Stimulated activated CD8-positive, alpha-beta memory T cell treated with anti-CD3 and anti-CD28 coated beads, Interleukin-4, amount 100 ng/mL, for 4 hours (primary cell): ENCODE measurements at places on chromosomes 5 and 9.

GRCh38 chr5:96716716-96717115, 54.5 kb downstream of the CAST start:
- DNase-seq: no peak

DNA sequence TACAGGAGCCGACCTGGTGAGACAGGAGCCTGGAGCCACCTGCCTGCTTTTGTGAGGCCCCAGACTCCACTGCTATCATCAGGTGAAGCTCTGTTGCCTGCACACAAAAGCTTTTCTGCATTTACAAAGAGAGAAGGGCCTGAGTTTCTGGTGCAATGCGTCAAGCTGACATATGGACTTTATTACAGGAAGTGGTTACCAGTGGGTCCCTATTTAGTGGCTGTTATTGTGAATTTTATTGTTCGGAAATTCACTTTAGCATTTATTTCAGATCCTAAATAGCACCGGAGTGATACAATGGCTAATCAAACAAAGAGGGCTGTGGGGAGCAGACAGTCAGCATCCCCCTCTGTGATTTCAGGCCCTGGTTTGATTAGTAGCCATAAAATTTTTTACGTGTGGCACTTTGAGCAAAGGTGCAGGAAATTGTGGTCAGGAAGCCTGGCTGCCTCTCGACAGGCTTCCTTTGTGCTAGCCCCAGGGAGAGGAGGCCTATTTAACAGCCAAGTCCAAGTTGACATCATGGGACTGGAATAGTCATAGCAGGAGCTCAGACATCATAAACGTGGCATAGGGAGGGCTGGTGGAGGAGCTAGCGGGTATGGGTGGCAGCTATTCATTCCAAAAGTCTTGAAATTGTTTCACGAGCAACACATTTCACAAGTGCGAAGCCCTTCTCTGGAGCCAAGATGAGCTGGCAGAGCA, 8.4 kb downstream of the TGFBI start:
- DNase-seq: no peak

DNA sequence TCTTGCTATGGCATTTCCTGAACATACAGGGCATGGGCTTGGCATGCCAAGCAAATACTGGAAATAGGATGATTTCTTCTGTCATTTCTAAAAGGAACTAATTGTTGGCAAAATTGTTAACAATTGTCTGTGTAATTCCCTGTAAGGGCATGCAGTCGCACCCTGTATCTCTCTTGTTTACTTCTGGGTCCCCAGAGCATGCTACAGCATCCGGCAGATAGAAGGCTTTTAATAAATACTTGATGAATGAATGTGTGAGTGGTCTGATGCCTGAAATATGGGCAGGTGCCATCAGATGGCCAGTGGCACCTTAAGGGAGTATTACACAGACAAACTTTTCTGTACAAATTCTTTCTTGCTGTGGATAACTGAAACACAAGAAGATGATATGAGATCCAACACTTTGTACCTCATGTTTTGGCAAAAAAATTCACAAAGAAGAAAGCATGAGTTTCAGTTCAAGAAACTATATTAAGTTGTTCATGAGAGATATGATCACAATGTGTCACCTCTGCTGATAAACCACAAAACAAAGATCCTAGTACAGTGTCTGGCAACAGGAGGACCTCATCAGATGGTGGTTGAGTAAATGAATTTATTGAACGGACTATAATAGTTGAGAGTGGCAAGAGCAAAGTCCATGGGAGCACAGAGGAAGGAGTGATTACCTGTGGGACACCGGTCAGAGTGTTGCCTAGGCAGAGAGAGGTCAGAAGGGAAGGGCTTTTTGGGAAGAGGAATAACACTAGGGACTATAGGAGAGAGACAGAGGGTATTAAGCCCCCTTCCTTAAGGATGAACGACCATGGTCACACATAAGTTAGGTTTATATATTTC, 194.2 kb downstream of the ATP10B start:
- no peak for DNase-seq

GRCh38 chr5:133967698-133968203, 674 bp downstream of the C5orf15 start:
- DNase-seq: no peak

GRCh38 chr5:95281226-95281625, 3.7 kb downstream of the MCTP1 start:
- no peak for DNase-seq

- no peak for DNase-seq
These were observed 90.4 kb downstream of the UBE2QL1 start for GRCh38 chr5:6539060-6539459.

DNA sequence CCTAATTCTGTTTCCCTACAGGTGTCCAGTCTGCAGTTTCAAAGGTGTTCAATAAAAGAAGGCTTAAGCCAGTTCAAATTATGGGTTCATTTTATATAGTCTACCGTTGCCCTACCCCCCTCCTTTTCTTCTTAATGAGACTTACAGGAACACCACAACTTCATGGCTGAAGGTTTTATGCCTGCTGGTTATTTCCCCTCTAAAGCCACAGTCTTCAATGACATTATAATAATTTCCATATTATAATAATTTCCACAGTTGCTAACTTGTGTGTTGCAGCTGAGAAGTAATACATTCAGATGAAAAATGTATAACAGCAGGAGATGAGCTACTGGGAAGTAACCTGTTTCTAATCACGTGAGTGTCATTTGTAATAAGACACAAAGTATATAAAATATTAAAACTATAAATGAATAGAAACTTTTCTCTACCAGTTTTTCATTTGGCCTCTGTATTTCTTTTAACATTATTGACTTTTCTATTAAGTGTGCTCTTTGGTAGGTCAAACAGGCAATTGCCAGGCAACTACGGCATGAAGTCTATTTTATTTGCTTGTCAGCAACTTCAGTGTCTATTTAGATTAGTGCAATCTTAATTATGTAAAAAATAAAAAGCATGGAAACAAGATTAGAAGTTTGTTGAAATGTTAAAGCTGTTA, 120.5 kb upstream of the HMHB1 start:
- no peak for DNase-seq

DNA sequence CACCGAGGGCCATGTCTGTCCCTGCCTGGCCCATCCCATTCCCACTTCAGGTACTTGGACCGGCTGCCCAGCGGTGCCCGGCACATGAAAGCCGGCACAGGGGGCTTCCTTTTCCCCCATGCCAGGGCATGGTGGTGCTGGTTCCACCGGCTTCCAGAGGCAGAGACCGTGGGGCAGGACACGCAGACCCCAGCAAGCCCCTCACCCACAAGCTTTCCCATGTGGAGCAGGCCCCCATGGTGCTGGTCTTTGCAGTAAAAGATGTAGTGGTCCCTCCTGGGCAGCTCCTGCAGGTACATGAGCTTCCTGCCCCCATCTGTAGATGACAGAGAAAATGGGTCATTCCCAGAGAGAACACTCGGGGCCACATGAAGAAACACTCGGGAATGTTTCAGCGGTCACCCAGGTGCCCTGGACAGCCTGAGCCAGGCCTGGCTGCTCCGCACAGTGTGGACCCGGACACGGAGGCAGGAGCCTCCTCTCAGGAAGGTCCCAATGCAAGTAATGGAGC, 2.0 kb downstream of the OBP2B start:
- DNase-seq: no peak

GRCh38 chr5:131212471-131213021, 41.8 kb downstream of the LYRM7 start:
- no peak for DNase-seq

GRCh38 chr5:61641748-61642565, 309.9 kb downstream of the ZSWIM6 start:
- DNase-seq: no peak

DNA sequence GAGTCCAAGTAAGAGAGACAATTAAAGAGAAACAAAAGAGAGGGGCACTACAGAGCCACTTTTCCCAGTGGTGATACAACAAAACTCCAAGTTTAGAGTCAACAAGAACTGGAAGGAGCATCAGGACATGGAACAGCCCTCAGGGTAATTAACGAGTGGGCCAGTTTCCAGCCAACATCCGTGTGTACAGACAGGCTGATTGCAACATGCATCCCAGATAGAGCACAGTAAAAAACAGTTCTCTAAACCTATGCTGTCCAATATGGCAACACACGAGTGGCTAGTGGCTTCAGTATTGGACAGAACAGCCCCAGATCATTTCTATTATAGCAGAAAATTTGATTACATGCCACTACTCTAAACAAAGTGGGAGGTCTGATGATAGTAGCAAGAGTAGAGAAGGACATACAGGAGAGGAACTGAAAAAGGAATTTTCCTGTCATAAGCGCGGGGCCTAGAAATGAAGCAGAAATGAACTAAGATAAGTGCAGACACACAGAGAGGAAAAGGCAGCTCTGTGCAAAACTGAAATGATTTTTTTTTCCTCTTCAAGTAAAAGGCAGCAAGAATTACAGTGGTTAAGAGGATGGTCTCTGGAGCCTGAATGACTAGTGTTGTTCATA, 175.6 kb upstream of the CCNG1 start:
- no peak for DNase-seq

DNA sequence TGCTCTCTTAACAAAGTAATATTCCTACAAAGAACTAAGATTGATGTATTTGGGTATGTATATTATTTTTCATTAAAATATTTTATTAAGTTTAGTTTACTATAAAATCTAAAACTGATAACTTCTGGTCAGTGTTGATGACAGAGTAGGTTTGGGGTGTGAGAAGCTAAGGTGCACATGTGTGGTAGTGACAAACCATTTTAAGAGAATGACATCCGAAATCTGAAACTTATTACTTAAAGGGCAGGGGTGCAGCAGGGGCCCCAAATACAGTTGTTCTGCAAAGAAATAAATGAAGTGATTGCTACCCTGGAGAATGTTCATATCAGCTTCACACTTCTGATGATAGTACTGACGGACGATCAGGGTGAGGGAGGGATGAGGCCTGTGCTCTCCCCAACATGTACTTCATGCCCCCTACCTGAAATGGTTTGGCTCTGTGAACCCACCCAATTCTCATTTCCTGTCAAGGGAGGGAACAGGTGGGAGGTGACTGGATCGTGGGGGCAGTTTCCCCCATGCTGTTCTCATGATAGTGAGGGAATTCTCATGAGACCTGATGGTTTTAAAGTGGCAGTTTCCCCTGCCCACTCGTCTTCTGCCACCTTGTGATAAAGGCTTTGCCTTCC, 125.3 kb upstream of the RFX3 start:
- DNase-seq: no peak

GRCh38 chr5:118522626-118523025, 465.7 kb downstream of the DTWD2 start:
- no peak for DNase-seq

DNA sequence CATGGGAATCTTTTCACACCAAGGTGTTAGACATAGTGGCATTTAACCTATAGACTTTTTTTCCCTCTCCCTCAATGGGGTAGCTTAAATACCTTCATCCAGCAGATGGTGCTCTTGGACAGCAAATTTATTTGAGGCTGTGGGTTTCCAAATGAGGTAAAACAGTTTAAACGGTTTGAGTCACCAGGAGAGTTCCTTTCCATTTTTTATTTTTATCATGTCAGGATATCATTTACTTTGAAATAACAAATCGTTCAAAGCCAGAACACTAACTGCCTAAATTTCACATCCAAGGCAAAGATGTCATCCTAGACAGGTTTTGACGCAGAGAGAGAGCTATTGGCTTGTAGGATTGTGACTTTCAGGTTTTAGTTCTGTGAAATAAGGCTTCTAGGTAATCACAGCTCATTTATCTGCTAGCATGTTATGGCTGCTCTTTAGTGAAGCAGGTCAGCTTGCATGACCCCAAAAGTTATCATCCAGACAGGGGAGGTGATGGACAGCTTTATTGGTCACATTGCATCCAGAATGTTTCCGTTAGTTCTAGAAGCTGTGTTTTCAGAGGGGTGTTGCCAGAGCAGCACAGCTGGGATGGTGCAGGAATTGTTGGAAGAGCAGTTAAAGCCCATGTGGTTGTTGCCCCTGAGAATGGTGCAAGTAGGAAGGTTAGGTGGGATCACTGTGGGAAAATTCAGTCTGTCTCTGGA, 69.8 kb downstream of the KDM4C start:
- no peak for DNase-seq

GRCh38 chr5:40685193-40685592, 5.5 kb downstream of the PTGER4 start:
- DNase-seq: no peak

GRCh38 chr5:38009749-38010358, 170.0 kb upstream of the GDNF start:
- no peak for DNase-seq

DNA sequence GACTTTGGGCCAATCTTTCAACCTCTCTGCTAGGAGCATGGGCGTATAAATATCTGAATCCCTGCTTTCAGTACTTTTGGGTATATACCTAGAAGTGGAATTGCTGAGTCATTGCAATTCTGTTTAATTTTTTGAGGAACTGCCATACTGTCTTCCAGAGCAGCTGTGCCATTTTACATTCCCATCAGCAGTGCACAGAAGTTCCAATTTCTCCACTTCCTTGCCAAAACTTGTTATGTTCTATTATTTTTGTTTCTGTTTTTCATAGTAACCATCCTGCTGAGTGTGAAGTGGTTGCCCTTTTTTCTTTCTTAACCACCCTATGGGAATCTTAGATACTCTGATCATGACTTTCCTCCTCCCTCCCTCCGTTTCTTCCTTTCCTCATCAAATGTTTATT, 11.1 kb upstream of the CCIN start:
- DNase-seq: no peak

- no peak for DNase-seq
These were observed 42.4 kb upstream of the ELL2 start for GRCh38 chr5:96004087-96004486.

GRCh38 chr9:93677641-93678136, 101.3 kb downstream of the PHF2 start:
- no peak for DNase-seq
